ENCODE measurements at places on chromosomes 7 and 10.

DNA sequence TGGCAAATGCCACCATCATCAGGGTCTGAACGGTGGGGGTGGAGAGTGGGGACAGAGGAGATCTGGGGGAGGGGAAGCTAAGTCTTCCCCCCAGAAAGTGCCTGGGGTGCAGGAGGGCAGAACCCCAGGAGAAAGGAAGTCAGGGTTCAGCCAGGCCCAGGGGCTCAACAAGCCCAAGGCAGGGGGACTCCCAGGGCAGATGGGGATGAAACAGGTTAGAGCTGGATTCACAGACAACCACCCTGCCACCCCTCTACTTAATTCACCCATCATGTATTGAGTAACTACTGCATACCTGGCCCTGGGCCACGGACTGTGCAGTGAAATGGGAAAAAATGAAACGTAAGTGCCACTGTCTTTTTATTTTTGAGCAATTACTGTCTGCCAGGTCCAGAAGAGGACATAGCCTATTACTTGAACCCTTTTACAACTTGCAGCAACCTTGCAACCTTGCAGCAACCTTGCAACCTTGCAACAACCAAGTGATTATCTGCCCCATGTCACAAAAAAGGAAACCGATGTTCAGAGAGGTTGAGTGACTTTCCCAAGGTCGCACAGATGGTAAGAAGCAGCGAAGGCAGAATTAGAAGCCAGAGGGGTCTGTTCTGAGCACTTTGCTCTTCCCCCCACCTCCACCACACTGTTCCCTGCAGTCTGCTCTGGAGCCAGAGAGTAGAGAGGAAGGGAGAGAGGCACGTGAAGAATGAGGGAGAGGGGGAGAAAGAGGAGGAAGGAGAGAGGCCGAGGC, 4.8 kb downstream of the ELN start:
- DNase-seq: no peak

- no peak for DNase-seq
Measured at GRCh38 chr10:122480146-122480833, 18.9 kb downstream of the HTRA1 start.

DNA sequence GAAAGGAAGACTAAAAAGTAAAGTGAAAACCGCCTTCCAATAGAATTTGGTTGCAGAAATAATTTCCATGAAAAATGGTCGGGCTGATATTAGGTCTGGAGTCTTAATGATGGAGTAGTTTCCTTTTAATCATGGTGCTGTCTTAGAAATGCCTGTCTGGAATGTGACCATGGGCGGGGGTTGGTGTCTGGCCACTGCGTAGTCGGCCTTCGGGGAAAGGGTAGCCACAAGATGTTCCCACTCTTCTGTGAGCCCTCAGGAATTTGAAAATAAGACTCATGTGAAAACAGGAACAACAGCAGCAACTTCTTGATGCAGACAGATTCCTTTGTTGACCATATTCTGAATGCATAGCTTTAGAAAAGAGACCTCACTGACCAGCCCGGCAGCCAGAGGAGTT, 176.8 kb downstream of the KIAA1217 start:
- DNase-seq: no peak

GRCh38 chr7:84783141-84783778, 403.6 kb downstream of the SEMA3D start:
- no peak for DNase-seq

GRCh38 chr7:27173956-27174873, at the start of gene HOXA10:
TSS of gene HOXA10 (minus strand) at chr7:27174320. CDS start at chr7:27174306, 14 bp downstream.
- no peak for DNase-seq

- no peak for DNase-seq
Measured at GRCh38 chr10:99733366-99733765, 1.3 kb downstream of the CUTC start.

GRCh38 chr7:74044366-74045350, 16.7 kb downstream of the ELN start:
- peak; percentile 95 for DNase-seq

DNA sequence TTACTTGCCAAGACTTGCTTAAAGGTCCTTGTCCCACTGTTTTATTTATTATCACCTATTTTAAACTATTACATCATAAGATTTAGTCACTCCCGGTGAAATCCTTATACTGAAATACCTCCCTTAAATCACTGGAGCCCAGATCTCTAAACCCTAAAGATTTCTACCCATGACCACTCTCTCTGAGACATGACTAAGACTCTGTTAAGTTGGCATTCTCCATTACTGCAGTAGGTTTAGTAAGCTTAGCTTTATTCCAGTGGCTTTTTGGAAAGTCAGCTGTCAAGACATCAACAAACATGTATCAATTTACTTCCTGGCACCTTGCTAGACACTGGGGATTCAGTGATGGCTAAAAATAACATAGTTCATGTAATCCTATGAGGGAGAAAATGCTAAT, 874.2 kb downstream of the KCNMA1 start:
- no peak for DNase-seq

DNA sequence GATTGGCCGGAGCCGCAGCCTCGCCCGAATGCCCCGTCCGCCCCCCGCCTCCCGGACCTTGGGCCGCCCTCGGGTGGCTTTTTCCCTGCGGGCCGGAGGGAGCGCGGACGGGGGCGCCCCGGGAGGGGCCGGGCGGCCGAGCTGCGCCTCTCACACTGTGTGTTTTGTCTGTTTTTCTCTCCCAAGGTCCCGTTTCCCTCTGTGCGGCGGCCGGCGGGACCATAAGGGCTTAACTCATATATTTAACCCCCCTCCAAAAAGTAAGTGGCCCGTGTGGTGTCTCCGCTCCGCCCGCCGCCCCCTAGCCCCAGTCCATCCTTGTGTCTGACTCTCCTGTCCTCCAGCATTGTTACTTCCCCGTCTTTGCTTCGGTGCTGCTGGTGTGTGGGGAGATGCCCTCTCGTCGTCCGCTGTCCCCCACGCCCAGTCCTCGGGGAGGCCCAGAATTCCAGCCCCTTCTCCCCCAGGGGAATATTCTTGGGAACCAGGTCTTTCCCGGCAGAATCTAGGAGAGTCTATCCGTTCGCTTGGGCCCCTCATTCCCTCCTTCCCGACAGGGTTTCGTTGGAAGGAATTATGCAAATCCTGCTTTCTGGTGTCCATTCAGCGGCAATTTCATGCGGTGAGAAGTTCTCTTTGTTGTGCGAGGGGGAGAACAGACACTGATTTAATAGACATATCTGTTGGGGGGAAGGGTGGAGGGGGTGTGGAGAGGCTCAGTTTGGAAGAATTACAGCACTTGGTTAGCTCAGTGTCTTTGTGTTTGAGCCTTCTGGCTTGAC, 1.3 kb downstream of the LCOR start:
- peak; percentile 45 for DNase-seq

DNA sequence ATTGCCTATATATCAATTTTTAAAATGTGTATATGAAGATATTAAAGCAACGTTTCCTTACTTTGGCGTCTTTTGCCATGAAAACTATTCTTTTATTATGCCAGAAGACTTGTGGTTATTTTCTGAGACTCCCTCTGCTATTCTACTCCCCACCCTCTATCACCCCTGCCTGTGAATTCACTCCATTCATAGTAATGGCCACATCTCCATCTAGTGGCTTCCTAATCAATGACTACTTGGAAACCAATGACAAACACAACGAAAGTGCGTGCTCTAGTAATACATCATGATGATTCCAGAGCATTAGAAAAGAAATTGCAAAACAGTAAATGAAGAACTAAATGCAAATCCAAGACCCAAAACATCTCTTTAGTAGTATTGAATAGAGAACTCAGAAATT, 186.7 kb upstream of the HGF start:
- DNase-seq: peak; percentile 80

Data from pons (tissue), 1 donor.